NCI-H1092 (cell line): ENCODE measurements at places on chromosomes 3 and 15.
A peak's percentile ranks its signal among the peaks of the same experiment; 100 is the strongest.

DNA sequence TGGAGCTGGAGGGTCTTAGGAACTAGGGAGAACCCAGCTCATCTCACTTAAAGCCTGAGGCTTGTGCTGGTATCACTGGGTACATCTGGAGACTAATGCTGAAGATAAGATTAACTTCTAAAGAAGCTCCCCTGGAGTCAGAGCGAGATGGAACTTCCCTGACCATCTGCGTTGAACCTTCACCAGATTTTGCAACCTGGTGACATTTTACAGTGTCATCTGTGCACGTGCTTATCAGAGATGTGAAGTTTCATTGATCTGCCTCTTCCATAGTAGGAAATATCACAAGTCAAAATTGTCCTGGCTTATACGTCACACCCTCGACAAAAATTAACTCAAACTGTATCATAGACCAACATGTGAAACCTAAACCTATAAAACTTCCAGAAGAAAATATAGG is 395.5 kb downstream of the SHQ1 start:
- no peak for DNase-seq

DNA sequence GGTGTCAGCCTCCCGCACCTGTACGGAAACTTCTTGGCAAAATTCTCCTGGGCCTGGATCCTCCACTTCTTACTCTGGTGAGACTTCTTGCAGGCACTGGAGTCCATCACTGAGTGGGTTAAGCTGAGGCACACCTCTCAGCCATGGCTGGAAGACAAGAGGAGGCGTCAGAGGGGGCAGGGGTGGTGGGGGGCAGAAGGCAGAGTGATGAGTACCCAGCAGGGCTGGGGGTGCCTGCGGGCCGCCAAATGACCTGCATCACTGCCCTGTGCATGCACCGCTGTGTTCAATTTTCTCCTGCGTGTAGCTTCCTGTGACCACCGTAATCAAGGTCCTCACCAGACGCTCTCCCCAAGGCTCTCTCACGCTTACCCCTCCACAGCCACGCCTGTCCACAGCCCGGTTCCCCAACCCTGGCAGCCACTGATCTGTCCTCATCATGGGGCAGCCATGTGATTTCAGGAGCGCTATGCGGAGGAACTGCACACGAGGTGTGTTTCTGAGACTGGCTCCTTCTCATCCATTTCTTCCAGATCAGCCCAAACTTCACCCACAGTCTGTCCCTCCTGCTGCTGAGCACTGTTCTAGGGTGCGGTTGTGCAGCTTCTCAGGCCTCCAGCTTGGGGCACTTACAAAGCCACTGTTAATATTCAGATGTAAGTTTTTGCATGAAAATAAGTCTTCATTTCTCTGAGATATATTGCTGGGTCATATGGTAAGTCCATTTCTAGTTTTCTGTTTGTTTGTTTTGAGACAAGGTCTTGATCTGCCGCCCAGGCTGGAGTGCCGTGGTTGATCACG is 5.2 kb downstream of the C3orf22 start:
- DNase-seq, result no peak

DNA sequence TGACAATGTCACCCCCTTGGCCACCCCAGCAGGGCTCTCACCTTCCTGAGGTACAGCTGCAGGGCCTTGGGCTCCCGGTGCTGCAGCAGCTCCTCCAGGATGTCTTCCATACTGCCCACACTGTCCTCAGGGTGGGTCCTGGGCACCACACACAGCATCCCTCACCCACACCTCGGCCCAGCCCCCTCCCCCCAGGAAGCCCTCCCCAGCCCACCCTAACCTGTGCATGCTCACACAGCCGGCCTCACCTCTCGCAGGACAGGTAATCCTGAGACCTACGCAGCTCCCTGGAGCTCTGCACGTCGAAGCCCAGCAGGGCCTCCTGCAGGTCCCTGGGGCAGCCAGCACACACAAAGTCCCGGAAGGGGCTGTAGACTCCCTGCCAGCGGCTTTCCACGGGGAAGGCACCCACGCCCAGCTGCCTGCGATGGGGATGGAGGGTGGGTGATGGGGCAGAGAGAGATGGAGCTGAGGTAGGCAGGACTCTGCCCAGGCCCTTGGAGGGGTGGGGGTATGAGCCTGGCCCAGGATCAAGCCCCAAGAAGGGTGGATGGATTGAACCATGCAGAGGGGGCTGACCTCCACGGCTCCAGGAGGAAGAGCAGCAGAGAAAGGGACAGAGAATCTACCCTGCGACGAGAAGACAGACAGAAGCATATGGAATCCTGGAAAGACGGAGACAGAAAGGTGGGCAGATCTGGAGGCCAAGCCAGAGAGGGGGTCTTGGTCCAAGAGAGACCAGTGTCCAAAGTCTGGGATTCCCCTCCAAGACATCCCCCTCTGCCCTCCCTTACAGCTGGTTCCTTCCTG is 16.7 kb downstream of the ALS2CL start:
- no peak for DNase-seq

DNA sequence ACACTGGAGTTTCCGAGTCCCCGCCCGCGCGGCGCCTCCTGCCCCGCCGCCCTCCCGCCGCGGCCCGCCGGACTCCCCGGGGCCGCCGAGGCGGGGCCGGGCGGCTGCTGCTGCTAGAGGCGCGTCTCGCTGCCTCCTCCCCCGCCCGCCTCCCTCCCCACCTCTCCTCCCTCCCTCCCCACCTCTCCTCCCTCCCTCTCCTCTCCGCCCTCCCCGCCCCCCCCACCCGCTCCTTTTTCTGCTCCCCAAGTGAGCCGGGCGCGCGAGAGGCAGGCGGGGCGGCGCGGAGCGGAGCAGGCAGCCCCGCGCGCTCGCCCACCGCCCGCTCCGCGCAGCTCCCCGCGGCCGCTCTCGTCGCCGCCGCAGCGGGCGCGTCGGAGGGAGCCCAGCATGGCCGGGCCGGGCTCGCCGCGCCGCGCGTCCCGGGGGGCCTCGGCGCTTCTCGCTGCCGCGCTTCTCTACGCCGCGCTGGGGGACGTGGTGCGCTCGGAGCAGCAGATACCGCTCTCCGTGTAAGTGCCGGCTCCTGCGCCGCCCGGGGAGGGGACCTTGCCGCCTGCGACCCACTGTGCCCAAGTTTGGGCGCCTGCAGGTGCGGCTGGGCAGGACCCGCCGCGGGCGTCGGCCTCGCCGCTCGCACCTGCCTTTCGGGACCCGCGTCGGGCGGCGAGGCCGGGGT is at the start of gene CACNA2D3:
Gene CACNA2D3, plus strand, starts transcription at position 229 of the 679 bp plus-strand sequence.
- no peak for DNase-seq

DNA sequence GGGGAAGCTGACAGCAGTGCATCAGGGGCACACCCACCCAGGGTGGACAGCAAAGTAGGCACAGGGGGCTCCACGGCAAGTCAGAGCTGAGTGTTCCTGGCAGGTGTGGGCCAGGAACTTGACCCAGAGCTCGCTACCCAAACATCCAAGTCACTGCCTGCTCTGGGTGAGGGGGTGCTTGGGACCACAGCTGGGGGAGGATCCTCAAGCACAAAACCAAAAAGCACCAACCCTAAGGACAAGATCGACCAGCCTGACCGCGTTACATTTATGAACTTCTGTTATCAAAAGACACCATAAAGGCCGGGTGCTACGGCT is 101.2 kb downstream of the CHSY1 start:
- DNase-seq, result no peak

- DNase-seq, result no peak
Observed at GRCh38 chr3:172085557-172085895, 46.1 kb downstream of the FNDC3B start.

- no peak for DNase-seq
Observed at GRCh38 chr3:176974279-176974678, 223.0 kb downstream of the TBL1XR1 start.

GRCh38 chr3:165642761-165643420 is 194.3 kb downstream of the BCHE start:
- DNase-seq, result no peak

DNA sequence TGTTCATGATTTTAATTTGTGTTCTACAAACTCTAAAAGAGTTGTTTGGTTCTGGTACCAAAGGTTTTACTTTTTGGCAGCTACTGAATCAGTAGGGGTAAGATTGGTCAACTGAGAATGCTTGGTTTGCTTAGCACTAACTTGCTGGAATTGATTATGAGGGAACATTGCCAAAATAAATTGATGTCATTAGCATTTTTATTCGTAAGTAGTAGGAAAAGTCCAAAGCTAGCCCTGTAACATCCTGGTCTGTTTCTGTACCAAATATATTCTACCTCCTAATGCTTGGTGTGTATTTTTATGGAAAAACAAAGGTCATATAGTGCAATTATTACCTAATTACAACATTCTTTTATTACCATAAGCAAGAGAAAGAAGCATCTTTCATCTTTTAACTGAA is 35.9 kb upstream of the KPNA4 start:
- DNase-seq, result no peak

DNA sequence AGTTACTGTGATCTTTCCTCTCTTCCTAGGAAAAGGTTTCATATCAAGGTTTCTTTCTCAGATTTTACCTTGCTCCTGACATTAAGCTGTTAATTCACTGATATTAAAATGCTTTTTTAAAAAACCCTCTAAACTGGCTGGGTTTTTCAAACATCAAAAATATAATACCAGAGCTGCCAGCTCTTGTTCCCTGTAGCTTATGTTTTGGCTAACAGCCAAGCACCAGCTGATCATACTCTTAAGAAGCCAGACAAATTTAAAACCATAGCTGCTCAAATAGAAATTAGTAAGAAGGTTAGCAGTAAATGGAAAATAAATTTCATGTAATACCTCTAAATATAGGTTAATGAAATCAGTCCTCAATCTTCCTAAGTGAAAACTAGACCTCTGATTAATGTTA is 657.5 kb downstream of the GRM7 start:
- DNase-seq, result no peak

- no peak for DNase-seq
Observed at GRCh38 chr3:12755754-12756153, 3.3 kb downstream of the TMEM40 start.

GRCh38 chr3:151933234-151933853 is 59.9 kb downstream of the SUCNR1 start:
- no peak for DNase-seq

GRCh38 chr3:32870373-32871095 is 52.7 kb downstream of the TRIM71 start:
- no peak for DNase-seq

GRCh38 chr3:35908366-35909232 is 269.3 kb downstream of the ARPP21 start:
- DNase-seq, result peak; percentile 65

DNA sequence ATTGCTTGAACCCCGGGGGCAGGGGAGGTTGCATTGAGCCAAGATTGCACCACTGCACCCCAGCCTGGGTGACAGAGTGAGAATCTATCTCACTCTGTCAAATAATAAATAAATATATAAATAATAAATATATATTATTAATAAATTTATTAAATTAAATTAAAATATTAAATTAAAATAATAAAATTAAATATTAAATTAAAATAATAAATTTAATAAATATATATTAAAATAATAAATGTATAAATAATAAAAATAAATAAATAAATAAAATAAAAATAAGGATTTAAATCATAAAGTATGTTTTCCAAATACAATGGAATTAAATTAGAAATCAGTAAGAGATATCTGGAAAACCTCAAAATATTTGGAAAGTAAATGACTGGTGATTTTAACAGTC is 43.3 kb downstream of the ATOSA start:
- DNase-seq, result no peak

DNA sequence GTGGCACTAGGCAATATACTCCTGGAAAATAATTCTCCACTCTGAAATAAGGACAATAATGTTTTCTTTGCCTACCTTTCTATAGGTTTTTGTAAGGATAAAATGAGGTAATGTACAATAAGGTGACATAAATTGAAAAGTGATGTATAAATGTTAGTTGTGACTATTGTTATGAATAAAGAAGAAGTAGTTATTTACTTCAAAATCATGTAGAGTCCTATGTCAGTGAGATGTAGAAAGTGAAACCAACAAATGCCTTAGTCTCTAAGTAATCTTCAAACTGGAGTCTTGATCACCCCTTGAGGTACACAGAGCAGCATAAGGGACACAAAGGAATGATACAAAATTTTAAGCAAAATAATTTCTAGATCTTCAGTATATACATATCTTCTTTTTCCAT is 60.3 kb upstream of the TP63 start:
- DNase-seq, result no peak

DNA sequence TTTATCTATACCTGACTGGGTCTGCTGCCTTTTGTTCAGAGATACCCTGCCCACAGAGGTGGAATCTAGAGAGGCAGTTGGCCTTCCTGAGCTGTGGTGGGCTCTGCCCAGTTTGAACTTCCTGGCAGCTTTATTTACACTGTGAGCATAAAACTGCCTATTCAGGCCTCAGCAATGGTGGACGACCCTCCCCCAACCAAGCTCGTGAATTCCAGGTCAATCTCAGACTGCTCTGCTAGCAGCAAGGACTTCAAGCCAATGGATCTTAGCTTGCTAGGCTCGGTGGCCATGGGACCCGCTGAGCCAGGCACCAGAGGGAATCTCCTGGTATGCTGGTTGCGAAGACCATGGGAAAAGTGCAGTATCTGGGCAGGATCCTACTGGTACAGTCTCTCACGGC is 270.2 kb downstream of the CADM2 start:
- DNase-seq, result no peak

DNA sequence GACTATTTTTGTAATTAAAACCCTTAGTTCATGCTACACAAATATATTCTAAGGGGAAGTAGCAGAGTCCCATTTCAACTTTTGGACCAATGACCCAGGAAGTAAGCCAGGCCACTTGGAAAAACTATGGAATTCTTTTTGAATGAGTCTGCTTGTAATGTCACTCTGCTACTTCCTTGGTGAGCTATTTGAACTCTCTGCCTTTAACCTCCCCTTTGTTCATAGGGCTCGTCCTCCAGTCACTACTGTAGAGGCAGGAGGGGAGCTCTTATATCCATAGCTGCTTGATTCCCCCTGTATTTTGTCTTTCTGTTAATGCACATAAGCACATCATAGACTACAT is 119.6 kb downstream of the UACA start:
- DNase-seq, result no peak

DNA sequence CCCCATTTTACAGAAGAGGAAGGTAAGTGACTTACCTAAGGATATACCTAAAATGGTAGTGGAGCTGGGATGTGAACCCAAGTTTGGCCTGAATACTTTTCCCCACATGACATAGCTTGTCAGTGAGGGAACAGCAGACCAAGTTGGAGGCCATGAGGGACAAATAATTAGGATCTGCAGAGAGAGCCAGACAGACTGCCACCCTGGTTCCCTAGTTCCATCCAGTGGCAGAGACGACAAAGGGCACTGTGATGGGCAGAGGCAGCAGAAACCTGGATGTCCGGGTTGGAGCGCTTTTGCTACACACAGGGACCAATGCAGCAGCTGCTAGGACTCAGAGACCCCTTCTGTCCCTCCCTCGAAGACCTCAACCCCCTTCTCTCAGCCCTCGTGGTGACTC is 1.2 kb downstream of the CPLX3 start:
- no peak for DNase-seq
